Prostate gland (tissue), 2 donors: ENCODE measurements at places on chromosomes 11 and 22.

GRCh38 chr11:93832780-93833179 lies 17.6 kb downstream of the VSTM5 start:
- DNase-seq: no peak

GRCh38 chr11:10208131-10208575 lies 85.9 kb downstream of the SBF2 start:
- DNase-seq: no peak

DNA sequence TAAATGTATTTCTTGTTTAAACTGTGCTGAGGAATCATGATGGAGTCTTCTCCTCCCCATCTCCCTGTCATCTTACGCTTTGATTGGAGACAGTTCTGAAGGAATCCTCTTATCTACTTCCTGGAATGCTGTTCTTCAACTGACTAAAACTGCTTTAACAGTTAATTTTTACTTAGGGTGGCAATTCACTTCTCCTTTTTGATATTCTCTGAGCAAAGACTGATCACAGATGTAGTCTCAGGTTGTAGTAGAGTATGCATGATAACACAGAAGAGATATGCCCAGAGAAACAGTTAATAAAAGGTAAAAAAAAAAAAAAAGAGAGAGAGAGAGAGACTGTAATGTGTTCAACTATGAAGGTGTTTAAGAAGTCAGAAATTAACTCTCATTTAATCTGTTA lies 1.4 kb upstream of the CASP5 start:
- DNase-seq: no peak

GRCh38 chr11:17991783-17992433 lies 20.9 kb downstream of the SERGEF start:
- no peak for DNase-seq

DNA sequence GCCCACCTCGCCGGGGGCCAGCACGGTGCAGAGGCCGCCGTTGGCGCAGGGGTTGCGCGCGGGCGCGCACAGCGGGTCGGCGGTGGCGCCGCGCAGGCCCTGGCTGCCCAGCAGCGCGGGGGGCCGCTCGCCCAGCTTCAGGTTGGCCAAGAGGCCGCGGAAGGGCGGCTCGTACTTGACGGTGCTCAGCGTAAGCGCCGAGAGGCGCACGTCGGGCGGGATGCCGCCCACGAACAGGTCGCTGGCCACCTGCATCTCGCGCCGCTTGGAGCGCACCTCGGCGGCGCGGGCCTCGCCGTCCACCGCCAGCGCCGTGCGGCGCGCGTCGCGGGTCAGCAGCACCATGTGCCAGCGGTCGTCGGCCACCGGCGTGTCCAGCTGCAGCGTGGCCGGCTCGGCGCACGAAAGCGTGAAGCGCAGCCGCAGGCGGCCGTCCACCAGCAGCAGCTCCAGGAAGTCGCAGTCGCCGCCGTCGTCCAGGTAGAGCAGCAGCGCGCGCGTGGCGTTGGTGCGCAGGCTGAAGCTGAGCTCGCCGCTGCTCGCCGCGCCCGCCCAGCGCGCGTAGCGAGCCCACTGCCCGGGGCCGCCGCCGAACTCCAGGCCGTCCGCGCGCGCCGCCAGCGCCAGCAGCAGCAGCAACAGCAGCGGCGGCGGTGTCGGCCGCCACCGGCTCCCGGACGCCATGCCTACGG lies 9.8 kb downstream of the NRXN2 start:
- peak; percentile 33 for DNase-seq

- no peak for DNase-seq
Measured at GRCh38 chr11:102716527-102716926, 8.2 kb downstream of the MMP8 start.
